ENCODE measurements at places on chromosomes 2 and 18. TPM values are rescaled to one million over a fixed set of nuclear protein-coding genes. Genes with fewer than 3 reads are reported as not detected.

- no peak for DNase-seq
Measured at GRCh38 chr2:40809156-40809555, 357.3 kb upstream of the SLC8A1 start.

GRCh38 chr2:23418056-23418455 lies 33.1 kb downstream of the KLHL29 start:
- DNase-seq, result no peak

SCN7A gene
- 14.0 TPM for polyA plus RNA-seq

- DNase-seq, result no peak
Measured at GRCh38 chr2:176685908-176686307, 416.7 kb downstream of the MTX2 start.

- no peak for DNase-seq
Measured at GRCh38 chr2:237603718-237604362, 13.3 kb upstream of the RAB17 start.

DCDC2C gene
- 0.27 TPM for polyA plus RNA-seq

GRCh38 chr2:81872006-81872405 lies 1567.5 kb upstream of the LRRTM1 start:
- no peak for DNase-seq

DNA sequence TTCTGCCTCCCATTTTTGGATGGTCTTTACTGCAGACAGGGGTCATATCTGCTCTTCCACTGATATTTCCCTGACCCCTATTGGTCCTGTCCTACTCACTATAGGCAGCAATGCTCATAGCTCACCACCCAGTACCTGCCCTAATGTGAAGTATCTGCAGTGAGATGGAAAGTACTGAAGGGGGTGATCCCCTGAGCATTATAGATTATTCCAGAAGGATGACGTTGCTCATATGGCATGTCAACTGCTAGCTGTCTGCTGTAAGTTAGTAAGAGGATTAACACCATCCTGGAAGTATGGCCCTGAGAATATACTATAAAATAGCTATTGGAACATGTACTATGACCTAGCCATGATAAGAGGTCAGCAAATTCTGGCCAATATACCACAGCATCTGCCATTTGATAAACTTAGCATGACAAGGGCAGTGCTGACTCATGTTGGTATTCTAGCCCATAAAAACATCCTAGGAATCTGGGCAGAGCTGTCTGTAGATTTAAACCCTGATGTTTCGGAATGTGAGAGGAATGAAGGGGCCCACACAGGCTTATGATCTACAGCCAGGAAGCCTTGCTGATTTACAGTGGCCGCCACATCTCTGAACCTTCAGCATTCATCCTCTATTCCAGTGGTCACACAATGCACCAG lies 451.4 kb downstream of the TNS1 start:
- DNase-seq, result no peak

DNA sequence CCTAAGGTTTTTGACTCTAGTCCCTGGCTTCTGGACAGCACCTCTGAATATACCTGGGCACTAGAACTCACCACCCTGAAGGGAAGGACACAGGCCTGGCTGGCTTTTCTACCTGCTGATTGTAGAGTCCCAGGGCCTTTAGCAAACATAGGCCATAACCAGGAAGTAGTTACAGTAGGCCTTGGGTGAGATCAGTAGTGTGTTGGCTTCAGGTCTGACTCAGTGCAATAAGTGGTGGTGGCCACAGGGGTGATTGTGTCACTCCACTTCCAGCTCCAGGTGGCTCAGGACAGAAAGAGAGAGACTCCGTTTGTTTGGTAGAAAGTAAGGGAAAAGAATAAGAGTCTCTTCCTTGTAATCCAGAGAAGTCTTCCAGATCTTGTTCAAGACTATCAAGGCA lies 101.7 kb upstream of the LGALSL start:
- no peak for DNase-seq
